ENCODE measurements at places on chromosomes 1 and 21.

- no peaks in the 10 kb centered on the region for H3K36me3 ChIP-seq
These were observed 45.6 kb downstream of the CDC7 start for GRCh38 chr1:91546301-91546581.

DNA sequence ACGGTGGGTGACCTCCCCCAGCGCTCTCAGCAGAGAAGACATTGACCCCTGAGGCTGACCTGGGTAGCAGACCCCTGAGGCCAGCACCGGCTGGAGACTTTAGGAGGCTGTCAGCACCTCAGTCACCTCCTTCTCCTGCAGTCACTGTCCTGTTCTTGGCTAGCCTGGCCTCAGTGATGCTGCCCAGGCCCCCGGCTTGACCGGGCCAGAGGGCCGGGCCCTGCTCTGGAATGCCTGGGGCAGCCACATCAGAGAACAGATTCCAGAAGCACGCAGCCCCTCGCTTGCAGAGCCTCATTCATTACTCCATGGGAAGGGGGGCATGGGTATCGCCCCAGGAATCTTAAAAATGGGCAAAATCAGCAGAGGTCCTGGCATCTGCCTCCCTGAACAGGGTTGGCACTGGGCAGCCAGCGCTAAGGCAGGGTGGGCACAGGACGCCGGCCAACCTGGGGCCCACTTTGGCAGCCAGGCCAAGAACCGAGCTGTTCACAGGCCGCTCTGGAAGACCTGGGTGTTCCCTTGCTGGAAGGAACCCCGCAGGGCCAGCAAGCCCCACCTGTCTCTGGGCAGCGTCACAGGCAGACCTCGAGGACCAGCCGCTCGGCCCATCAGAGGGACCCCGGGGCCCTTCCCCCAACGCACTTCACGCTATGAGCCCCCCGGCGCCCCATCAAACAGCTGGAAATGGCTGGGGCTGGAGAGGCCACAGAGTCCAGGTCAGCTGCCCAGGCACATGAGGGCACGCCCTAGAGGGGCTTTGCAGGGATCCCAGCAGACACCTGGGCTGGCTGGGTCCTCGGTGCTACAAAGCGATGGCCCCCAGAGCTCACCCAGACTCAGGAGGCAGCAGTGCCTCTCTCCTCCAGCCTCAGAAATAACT is 45.1 kb downstream of the MEGF6 start:
- H3K4me3 ChIP-seq = no peak overlapping the region
- no peak overlapping the region for H3K27ac ChIP-seq
- no peaks in the 10 kb centered on the region for H3K36me3 ChIP-seq
- no peak for DNase-seq

DNA sequence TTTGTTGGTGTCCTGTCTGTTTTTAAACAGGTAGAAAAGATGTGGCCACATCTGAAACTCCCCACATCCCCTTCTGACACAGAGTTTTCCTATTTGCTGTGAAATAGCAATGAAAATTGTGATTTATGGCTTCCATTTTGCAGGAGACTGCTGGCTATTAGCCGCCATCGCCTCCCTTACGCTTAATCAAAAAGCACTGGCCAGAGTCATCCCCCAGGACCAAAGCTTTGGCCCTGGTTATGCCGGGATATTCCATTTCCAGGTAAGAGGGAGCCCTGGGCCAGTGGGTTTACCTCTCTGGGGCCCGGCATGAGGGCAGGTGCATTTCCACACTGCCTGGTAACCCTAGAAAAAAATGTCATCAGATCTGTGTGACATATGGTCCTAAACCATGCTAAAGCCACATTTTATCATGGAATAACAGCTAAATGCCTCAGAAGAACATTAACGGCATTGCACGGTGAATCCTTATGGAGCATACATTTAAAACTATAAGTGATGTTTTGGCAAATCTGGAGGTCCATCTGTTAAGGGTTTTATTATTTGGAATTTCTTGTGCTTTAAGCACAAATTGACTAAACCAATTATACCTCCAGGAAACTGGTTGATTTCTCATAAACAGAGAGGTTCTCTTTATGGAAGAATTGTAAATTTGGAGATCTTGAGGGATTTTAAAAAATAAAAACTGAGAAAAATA is 12.3 kb downstream of the CAPN9 start:
- no peaks in the 10 kb centered on the region for H3K4me1 ChIP-seq
- no peak for DNase-seq
- no peak overlapping the region for H3K4me3 ChIP-seq
- H3K36me3 ChIP-seq = no peaks in the 10 kb centered on the region
- no peak overlapping the region for H3K27ac ChIP-seq
- no peaks in the 10 kb centered on the region for H3K27me3 ChIP-seq

DNA sequence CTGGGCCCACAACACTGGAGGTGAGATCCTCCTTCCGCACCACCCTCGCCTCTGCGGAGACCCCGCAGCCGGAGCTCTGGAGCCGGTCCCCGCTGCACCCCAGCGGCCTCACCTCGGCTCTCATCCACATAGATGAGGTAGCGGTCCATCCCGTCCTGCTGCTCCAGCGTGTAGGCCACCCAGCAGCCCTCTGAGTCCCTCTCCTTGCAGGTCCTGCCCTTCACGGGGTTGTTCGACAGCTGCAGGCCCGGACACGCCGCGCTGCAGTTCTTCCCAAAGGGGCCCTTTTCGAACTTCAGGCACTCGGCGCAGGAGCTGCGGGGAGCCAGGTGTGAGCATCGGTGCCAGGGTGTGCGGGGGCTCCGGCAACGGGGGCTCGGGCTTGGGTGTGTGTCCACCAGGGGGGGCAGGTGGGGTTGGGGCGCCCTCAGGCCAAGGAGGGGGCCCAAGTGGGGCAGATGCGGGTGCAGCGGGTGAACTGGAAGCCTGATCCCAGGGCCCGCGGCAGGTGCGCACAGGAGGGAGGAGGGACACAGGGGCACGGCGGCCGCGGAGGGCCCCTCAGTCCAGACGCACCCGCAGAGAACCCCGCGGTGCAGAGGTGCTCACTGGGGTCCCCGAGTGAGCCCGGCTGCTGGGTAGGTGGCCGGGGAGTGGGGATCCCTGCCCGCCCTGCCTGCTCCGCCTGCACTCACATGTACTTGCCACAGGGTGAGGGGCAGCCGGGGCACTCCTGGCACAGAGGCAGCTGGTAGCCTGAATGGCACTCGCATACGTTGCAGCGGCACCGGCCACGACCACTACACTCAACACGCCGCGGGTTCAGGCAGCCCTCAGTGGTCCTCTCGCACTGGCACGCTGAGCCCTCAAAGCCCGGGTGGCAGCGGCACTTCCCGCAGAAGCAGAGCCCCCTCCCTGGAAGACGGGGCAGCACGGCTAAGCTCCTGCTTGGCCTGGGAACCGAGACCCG is 15.4 kb upstream of the PTTG1IP start:
- no peaks in the 10 kb centered on the region for H3K27me3 ChIP-seq
- H3K4me3 ChIP-seq = no peak overlapping the region
- DNase-seq = peak; percentile 75
- no peak overlapping the region for H3K27ac ChIP-seq
- H3K36me3 ChIP-seq = peaks cover 68% of the 10 kb centered on the region

- DNase-seq = peak; percentile 87
- H3K4me3 ChIP-seq = peak within 1 kb of the TSS; percentile 44
- peak within 1 kb of the TSS; percentile 89 for H3K27ac ChIP-seq
These were observed at the start of gene PTPN14 for GRCh38 chr1:214551436-214552173. Gene PTPN14 (minus strand): TSS chr1:214551602. CDS start chr1:214464803, 86,799 bp downstream.

- H3K36me3 ChIP-seq = no peaks in the 10 kb centered on the region
- no peaks in the 10 kb centered on the region for H3K27me3 ChIP-seq
- no peak for DNase-seq
- peak overlapping the region; percentile 63 for H3K27ac ChIP-seq
These were observed 8.3 kb downstream of the NFYC start for GRCh38 chr1:40699787-40700186.

- H3K36me3 ChIP-seq = no peaks in the 10 kb centered on the region
- DNase-seq = peak; percentile 93
- H3K4me1 ChIP-seq = peaks cover 39% of the 10 kb centered on the region
- H3K27ac ChIP-seq = peak within 1 kb of the TSS; percentile 94
These were observed at the start of gene SYDE2 for GRCh38 chr1:85200463-85201339. Gene SYDE2 (minus strand): TSS chr1:85201016. CDS start chr1:85200996, 20 bp downstream.

DNA sequence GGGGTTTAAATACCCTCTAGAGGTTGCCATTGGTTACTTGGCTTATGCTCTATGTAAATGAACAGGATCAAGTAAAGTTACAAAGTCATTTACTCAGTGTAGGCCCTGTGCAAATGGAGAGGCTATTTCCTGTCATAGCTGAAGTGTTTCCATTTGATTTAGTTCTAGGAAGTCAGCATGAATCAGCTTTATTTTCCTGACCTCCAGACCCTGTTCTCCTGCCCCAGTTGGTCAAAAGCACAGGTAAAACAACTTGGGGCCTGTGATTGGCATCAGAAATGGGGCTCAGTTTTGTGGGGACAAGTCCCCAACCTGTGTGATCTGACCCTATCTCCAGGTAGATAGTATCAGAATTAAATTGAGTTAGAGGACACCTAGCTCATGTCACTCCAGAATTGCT is 239.9 kb downstream of the HHAT start:
- H3K36me3 ChIP-seq = no peaks in the 10 kb centered on the region
- DNase-seq = no peak
- H3K27ac ChIP-seq = no peak overlapping the region
- H3K4me3 ChIP-seq = no peak overlapping the region
- no peaks in the 10 kb centered on the region for H3K27me3 ChIP-seq

DNA sequence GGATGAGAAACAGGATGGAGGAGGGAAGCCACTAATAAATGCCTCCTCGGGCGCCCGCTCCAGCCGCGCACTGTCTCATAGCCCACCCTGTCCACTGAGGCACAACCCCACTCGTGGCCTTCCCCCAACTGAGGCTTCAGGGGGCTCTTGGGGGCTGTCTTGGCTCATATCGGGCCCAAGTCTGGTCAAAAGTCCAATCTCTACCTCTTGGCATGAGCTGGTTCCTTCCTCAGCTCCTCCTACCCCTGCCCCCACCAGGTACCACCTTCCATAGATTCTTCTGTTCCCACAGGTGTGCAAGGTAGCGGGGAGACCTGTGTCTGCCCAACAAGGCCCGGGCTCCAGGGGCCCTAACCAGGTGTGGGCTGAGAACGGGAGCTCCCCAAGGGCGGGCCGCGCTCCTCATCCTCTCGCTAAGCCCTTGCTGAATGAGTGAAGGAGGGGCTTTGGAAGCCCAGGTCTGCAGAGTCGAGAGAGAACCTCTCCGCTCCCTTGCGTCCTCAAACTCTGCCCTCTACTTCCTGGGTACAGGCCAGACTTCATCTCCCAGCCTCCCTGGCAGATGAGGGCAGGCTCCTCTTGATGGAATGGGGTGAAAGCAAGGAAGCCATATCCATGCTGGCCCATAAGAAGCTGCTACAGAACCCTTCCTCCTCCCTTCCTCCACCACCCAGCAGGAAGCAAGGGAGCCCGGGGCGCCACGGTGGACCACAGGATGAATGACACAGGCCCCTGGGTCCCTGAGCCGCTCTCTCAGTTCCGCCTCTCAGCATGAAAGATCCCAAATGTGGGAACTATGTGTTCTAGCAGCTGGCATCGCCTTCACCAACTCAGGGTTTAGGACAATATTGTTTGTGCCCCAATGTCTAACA is 74.7 kb downstream of the PSMG1 start:
- H3K27me3 ChIP-seq = no peaks in the 10 kb centered on the region
- H3K4me1 ChIP-seq = peaks cover 49% of the 10 kb centered on the region
- H3K4me3 ChIP-seq = no peak overlapping the region
- no peak overlapping the region for H3K27ac ChIP-seq
- no peak for DNase-seq

GRCh38 chr1:160612613-160613218 is 33.4 kb upstream of the CD84 start:
- no peak overlapping the region for H3K4me3 ChIP-seq
- no peak for DNase-seq
- no peaks in the 10 kb centered on the region for H3K36me3 ChIP-seq
- H3K27me3 ChIP-seq = no peaks in the 10 kb centered on the region
- H3K27ac ChIP-seq = no peak overlapping the region
- H3K4me1 ChIP-seq = peaks cover 51% of the 10 kb centered on the region

DNA sequence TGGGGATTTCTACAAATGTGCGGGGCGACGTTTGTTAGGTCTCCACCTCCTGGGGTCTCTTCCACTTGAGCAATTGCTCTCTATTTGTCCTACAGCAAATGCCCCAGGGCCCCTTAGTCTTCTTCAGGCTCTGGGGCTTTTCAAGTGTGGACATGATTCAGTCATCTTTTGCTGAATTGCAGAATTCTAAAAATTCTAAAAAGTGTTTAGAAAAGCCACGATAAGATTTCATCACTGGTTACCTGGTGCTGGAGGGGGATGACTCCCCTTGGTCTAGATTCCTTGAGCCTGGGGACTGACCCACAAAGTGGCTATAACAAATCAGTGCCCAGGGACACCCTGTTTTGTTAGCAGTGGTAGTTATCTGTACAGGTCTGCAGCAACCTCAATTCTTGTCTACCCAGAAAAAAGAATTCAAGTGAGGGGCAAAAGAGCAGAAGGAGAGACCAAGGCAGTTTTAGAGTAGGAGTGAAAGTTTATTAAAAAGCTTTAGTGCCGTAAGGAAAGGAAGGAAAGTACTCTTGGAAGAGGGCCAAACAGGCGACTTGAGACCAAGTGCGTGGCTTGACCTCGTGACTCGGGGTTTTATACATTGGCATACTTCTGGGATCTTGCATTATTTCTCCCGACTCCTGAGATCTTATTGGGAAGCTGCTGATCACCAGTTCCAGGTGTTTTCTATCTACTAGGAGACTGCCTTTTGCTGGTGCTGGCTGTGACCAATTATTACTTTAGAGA is 25.2 kb downstream of the PROK1 start:
- no peaks in the 10 kb centered on the region for H3K27me3 ChIP-seq
- no peak overlapping the region for H3K4me3 ChIP-seq
- H3K4me1 ChIP-seq = no peaks in the 10 kb centered on the region
- DNase-seq = peak; percentile 1
- H3K36me3 ChIP-seq = no peaks in the 10 kb centered on the region

- no peaks in the 10 kb centered on the region for H3K36me3 ChIP-seq
- H3K27me3 ChIP-seq = no peaks in the 10 kb centered on the region
- no peak overlapping the region for H3K4me3 ChIP-seq
- H3K4me1 ChIP-seq = peaks cover 10% of the 10 kb centered on the region
These were observed 26.7 kb upstream of the LIN9 start for GRCh38 chr1:226335661-226336060.

GRCh38 chr1:205284420-205285144 is 37.0 kb downstream of the NUAK2 start:
- H3K27me3 ChIP-seq = no peaks in the 10 kb centered on the region
- no peak overlapping the region for H3K4me3 ChIP-seq
- peak overlapping the region; percentile 61 for H3K27ac ChIP-seq
- H3K36me3 ChIP-seq = no peaks in the 10 kb centered on the region
- peaks cover 75% of the 10 kb centered on the region for H3K4me1 ChIP-seq
- DNase-seq = peak; percentile 98
